ENCODE measurements at places on chromosomes 1 and 21.

GRCh38 chr1:41418857-41419583 is 57.8 kb downstream of the FOXO6 start:
- no peak for DNase-seq

- DNase-seq = no peak
These were observed 6.9 kb downstream of the TFF3 start for GRCh38 chr21:42308161-42308913.

GRCh38 chr1:56915960-56916359 is 49.9 kb downstream of the C8B start:
- no peak for DNase-seq

DNA sequence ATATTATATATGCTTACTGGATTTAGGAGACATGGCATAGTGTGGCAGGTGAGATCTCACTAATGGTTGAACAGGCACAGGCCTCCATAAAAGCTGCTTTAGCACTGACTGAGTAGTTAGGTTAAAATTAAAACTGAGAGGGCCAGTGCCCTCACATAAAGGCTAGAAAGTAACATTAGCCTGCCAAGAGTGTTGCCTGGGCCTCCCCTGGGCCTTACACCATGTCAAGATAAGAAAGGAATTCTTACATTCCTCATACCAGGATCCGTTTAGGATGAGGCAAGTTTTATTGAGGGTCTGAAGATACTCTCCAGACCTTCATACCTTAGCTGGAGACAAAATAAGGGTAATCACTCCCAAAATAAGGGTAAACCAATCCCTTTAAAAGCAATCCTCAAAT is 1011.8 kb downstream of the PLA2G4A start:
- DNase-seq = no peak

DNA sequence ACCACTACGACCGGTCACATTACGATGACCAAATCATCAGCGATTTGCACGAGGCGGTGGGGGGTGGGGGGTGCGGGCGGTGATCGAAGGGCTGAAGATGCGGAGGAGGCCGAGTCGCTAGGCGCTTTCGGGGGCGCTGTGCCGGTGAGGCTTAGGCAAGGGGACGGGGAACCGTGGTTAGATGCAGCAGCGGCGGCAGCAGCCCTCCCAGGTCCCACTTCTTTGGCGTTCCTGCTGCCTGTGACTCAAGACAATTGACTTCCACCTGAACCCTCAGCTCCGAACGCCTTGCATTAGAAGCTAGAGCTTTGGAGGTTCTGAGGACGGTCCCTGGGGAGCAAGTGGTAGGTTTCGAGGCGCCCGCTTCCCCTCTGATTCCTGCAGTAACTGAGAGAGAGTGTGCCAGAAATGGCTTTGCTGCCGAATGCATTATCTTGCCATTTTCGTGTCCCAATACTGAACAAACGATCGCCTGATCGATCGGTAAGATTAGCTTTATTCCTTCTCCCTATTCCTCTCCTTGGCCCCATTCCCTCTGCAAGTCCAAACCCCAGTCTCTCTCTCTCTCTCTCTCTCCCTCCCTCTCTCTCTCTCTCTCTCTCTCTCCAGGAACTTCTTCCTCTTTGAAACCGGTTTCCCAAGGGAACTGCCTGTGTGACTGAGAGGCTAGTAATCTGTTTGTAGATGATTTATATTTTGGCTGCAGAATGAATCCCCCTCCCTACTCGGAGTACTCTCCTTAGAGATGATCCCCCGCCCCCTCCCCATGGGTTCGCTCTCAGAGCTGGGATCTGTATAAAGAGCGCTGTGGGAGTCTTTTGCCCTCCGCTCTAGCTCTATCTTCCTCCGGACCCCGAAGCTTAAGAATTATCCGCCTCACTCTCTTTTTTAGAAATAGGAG is 735 bp upstream of the BRINP3 start:
- no peak for DNase-seq

GRCh38 chr1:243726806-243727502 is 123.1 kb downstream of the AKT3 start:
- no peak for DNase-seq

DNA sequence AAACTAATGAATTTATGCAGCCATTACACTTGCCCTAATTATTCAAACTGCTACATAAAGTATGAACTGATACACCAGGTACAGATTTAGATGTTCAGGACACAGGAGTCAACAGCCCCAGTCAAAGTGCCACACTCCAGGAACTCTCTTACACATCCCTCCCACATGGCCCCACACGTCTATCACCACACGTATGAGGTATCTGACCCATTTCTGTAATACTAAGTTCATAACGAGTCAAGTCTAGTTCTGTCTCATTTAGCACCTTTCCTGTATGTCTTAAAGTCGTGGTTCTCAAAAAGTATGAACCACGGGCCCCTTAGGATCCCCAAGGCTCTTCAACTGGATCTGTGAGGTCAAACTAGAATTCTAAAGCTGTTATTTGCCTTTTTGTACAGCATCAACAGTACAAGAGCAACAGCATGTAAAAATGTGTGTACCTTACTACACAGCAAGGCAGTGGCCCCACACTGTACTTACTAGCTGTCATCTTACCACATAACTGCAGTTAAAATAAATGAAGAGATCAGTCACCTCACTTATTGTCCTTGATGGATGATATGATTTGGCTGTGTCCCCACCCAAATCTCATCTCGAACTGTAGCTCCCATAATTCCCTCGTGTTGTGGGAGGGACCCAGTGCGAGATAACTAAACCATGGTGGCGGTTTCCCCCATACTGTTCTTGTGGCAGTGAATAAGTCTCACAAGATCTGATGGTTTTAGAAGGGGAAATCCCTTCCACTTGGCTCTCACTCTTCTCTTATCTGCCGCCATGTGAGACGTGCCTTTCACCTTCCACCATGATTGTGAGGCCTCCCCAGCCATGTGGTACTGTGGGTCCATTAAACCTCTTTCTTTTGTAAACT is 42.6 kb downstream of the SIPA1L2 start:
- DNase-seq = no peak

DNA sequence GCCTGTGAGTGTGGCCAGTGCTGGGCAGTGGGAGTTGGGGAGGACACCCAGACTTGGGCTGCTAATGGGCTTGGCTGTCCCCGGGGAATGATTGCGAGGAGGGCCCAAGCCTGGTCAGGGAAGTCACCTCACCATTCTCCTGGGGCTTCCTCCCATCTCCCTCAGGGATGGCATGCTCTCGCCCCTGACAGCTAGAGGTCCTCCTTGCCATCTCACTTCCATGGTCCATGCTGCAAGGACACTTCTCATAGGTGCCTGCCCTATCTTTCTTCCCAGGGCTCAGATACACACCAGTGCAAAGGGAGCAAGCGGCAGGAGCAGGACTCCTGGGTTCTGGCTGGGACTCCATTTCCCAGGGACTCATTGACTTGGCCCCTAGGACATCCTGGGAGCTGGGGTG is 4.1 kb downstream of the NTRK1 start:
- DNase-seq = no peak

DNA sequence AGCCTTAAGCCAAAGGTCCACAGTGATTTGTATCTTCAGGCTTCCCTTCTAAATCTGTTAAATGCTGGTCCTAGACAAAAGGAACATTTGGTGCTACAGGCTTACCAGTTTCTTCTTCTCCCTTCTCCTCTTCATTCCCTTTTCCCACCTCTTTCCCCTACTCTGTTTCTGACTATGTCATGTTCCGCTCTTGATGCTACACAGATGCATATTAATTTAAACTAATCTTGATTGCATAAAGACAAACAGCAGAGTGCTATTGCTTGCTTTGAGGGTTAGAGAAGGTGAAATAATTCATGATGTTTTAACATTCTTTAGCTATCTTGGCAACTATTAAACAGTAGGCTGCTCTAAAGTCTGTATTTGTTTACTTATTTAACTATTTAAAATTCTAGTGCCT is 34.3 kb upstream of the COL24A1 start:
- DNase-seq = no peak

DNA sequence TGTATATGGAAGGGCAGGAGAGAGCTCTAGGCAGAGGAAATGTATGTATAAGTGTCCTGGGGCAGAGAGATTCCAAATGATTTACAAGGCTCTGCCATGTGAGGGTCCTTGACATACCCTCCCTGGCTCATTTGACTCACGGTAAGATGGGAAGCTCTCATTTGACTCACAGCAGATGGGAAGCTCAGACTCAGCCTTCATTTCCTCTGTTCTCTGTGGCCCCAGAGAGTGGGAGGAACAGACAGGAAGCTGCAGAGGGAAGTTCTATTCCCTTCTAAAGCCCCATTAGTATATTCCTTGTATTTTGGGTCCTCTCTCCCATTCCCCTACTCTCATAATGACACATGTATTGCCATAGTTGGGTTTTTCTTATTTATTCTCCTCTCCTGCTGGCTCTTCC is 44.9 kb downstream of the FOXD2 start:
- no peak for DNase-seq

GRCh38 chr1:116569776-116570357 is 959 bp downstream of the CD58 start:
- DNase-seq = peak; percentile 13

GRCh38 chr1:232728507-232729263 is 76.5 kb upstream of the MAP10 start:
- no peak for DNase-seq

GRCh38 chr1:233240829-233241682 is 54.5 kb downstream of the PCNX2 start:
- DNase-seq = no peak

DNA sequence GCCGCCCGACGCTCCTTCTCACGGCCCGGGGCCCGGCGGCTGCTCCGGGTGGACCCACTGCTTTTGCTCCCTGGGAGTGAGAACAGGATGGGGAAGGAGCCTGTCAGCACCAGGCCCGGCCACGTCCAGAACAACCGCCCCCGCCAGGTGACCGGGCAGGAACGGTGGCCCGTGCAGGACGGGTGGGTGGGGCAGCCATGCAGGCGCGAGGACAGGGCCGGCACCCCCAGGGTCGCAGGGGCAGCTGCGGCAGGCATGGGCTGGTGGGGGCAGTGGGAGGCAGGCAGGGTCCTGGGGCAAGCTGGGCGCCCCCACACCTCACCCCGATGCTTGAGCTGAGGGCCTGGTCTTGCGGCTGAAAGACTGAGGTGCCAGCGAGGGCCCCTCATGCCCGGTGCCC is 5.4 kb downstream of the TAS1R3 start:
- DNase-seq = no peak

DNA sequence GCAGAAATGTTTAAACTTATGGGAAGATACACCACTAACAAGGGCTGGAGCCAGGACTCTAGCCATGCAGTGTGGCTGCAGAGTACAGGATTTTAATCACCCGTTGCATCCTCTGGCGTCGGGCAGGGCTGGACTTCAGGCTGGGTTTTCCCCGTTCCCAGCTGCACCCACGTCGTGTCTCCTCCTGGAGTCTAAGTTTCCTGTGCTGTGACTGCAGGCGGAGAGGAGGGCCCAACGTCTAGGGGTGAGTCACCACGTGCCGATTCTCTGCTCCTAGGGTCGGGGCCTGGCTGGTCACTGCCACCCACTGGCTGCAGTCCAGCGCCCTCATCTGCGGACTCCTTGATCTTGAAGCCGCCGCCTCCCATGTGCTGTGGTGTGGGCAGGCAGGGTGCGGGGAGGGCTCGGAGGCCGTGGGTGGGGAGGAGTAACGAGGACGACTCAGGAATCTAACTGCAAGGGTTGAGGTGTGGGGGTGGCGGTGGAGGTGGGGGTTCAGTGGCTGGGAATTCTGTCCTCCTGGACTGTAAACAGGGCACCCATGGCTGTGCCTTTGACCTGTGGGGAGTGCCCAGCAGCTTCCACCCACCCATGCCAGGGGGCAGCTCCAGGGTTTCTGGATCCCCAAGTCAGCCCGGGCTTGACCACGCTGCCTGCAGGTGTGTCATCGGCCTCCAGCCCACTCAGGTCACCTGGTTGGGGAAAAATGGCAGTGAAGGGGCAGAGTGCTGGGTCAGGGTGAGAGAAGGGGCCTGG is 77.8 kb downstream of the ALPL start:
- DNase-seq = no peak

- no peak for DNase-seq
These were observed 43.0 kb upstream of the RAP1A start for GRCh38 chr1:111576547-111576946.

- no peak for DNase-seq
These were observed 49.5 kb upstream of the RAB4A start for GRCh38 chr1:229221106-229222019.

DNA sequence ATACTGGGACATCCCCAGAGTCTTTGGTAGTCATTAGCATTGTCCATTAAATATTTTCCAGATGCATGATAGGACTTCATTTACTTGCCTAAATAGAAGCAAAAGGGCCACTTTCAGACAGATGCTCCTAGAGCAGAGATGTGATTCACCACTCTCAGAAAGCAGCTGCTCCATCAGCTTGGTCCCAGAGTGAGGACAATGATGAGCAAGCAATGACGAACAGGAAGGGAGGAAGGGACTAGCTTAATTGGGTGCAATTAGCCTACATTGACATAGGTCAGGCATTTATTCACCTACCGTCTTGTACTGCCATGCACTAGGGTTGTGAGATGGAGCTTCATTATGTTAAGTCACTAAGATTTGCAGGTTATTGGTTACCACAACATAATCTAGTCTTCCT is 85.1 kb upstream of the PLXNA2 start:
- no peak for DNase-seq

GRCh38 chr1:107829036-107829770 is 135.8 kb downstream of the VAV3 start:
- no peak for DNase-seq

DNA sequence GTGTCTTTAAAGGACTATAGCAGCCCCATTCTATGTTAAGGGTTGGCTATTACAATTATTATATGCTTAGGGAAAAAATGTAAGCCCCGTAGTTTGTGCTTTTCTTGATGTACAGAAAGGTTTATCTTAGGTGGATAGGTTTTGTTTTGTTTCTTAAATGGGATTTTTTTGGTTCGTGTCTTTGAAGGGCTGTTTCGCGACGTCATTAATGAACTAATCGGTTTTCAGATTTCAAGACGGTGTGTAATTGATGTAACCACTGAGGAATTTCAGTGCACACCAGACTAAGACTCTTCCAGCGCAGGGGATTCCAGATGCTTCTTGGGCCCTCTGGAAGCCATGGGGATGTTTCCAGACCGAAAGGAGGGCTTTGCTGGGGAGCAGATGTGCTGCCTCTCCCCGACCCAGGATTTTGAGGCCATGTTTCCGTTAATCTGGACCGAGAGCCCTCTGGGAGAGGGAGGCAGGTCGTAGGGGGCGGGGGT is 4.8 kb upstream of the SIM2 start:
- DNase-seq = no peak
